Airway epithelial cell (primary cell): ENCODE measurements at places on chromosomes 7 and 10. TPM values are rescaled to one million over a fixed set of nuclear protein-coding genes. Genes with fewer than 3 reads are reported as not detected.

SORCS1 gene
- total RNA-seq, result not detected in 2 replicates

FAM237B gene
- not detected in 2 replicates for total RNA-seq

NFKB2 gene
- 24.2 and 29.1 TPM in 2 replicates for total RNA-seq

GRM3 gene
- not detected in 2 replicates for total RNA-seq

CCDC7 gene
- total RNA-seq, result 1.9 and 3.7 TPM in 2 replicates

UTF1 gene
- not detected in 2 replicates for total RNA-seq

OR2A42 gene
- total RNA-seq, result not detected in 2 replicates

OR2A7 gene
- 2.5 and 2.7 TPM in 2 replicates for total RNA-seq
